ENCODE measurements at places on chromosomes 12 and 14. TPM values are rescaled to one million over a fixed set of nuclear protein-coding genes. Genes with fewer than 3 reads are reported as not detected.

The RIMBP2 gene
- total RNA-seq: under 0.01 TPM

The NELL2 gene
- under 0.01 TPM for total RNA-seq

The COX8C gene
- not detected for total RNA-seq

The CCDC196 gene
- not detected for total RNA-seq
